CD8-positive, alpha-beta memory T cell (primary cell): ENCODE measurements at places on chromosomes 7 and 10. TPM values are rescaled to one million over a fixed set of nuclear protein-coding genes. Genes with fewer than 3 reads are reported as not detected.
A peak's percentile ranks its signal among the peaks of the same experiment; 100 is the strongest.

UFSP1 gene
- 3.1 TPM for total RNA-seq

SPDYE2B gene
- not detected for total RNA-seq

FAM24A gene
- not detected for total RNA-seq

NAT16 gene
- total RNA-seq = not detected

LDB3 gene
- 0.04 TPM for total RNA-seq

TMEM225B gene
- 0.70 TPM for total RNA-seq

C10orf67 gene
- not detected for total RNA-seq

PFKFB3 gene
- 53.6 TPM for total RNA-seq

OR13A1 gene
- not detected for total RNA-seq

GPR141 gene
- not detected for total RNA-seq

DNA sequence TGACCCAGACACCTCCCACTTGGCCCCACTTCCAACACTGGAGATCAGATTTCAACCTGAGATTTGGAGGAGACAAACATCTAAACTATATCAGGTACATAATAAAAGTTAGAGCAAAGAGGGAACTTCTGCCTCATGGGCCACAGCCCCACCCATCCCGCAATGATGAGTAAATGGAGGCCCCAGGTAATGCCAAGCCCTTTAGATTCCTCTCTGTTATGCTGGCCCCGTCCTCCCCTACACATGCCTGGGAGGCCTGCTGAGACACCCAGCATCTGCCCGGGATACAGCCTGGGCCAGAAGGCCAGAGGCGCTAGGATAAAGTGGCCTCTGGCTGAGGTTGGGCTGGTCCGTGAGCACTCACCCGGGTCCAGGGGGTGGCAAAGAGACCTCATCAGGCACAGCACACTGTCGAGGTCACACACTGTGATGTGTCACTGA is 185.5 kb upstream of the SH2B2 start:
- H3K36me3 ChIP-seq = no peaks in the 10 kb centered on the region
- H3K4me3 ChIP-seq = no peak overlapping the region
- no peaks in the 10 kb centered on the region for H3K27me3 ChIP-seq
- H3K27ac ChIP-seq = no peak overlapping the region
- DNase-seq = no peak
- H3K4me1 ChIP-seq = no peaks in the 10 kb centered on the region

- DNase-seq = no peak
- no peaks in the 10 kb centered on the region for H3K4me1 ChIP-seq
- no peaks in the 10 kb centered on the region for H3K36me3 ChIP-seq
- no peak overlapping the region for H3K27ac ChIP-seq
- no peaks in the 10 kb centered on the region for H3K27me3 ChIP-seq
- no peak overlapping the region for H3K4me3 ChIP-seq
Measured at GRCh38 chr7:113831556-113831955, 87.3 kb downstream of the PPP1R3A start.

DNA sequence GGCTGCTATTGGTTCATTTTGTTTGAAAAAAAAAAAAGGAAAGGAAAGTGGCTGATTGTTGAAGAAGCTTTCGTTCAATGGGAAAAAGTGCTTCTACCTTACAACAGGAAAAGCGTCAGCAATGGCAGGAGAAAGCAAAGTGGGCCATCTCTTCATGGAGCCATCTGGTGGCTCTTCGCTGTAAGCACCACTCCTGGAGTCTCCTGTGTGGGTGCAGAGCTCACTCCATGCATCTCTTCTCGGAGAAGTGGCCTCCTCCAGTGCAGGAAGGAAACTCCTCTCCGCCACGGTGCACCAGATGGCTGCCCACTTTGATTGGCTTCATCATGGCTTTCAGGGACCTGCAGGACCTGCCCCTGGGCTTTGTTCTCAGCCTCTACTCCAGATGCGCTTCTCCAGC is 250.9 kb downstream of the PTEN start:
- no peaks in the 10 kb centered on the region for H3K27me3 ChIP-seq
- H3K4me1 ChIP-seq = peaks cover 22% of the 10 kb centered on the region
- no peaks in the 10 kb centered on the region for H3K36me3 ChIP-seq
- no peak overlapping the region for H3K27ac ChIP-seq

DNA sequence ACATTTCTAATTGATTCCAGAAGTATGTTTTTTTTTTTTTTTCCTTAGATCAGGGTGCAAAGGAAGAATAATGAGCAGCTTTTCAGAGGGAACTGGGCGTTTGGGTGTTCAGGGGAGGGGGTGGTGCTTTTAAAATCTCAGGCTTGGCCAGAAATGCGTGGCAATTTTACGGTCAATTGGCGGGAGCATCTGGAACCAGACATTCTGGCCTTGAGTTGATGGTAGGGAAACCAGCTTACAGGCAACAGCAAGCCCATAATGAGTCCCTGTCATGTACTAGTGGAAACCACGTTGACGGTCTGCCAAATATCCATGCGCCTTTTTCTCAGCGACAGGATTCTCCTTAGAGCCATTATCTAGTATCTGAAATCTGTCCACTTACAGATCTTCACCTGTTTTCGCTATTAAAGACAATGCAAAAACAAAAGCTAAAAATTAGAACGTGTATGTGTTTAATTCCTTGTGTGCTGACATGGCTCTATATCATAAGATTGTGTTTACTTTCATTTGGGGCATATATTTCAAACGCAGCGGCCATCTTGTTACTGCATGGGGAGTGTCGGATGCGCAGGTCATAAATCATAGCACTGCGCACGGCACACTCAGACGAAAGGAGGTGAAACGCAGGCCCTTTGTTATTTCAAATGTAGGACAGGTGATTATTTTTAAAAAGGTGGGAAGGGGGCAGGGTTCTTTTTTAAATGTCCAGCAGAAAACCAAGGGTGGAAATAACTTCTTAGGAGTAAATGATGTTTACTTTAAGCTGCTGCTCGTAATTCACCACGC is 209.2 kb downstream of the AGMO start:
- no peaks in the 10 kb centered on the region for H3K36me3 ChIP-seq
- H3K27me3 ChIP-seq = no peaks in the 10 kb centered on the region
- H3K4me1 ChIP-seq = no peaks in the 10 kb centered on the region
- H3K4me3 ChIP-seq = no peak overlapping the region

DNA sequence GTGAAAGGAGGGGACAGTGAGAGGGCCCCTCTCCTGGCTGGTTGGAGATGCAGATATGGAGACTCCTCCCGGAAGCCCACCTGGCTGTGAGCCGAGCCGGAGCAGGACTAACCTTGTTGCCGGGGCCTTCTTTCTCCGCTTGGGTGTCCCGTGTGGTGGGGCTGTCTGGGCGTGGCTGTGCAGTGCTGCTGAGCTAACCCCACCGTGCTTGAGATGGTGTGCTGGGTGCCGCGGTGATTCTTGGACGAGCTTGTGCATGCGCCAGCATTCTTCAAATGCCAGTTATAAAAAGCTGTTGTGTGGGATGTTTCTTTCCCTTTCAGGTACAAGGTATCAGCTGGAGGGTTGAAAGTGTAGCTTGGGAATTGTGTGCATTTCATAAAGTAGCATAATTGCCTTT is 48.8 kb downstream of the DAGLB start:
- H3K27me3 ChIP-seq = no peaks in the 10 kb centered on the region
- DNase-seq = no peak
- H3K27ac ChIP-seq = no peak overlapping the region
- H3K4me1 ChIP-seq = peaks cover 6% of the 10 kb centered on the region
- peaks cover 20% of the 10 kb centered on the region for H3K36me3 ChIP-seq

DNA sequence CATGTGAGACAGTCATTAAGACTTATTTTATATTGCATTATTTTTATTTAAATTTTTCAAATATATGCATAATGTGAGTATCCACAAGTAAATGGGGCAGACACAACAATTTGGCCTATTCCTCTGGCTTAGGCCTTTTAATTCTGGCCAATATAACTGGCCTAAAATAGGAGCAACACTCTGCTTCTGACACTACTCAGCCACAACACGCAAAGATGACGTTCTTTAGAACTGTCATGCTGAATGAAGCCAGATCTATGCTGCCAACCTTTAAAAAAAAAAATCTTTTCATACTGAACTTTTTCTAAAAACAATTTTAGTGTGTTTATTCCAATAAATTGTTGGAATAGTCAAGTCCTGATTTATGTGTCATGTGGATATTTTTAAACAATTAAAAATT is 355.0 kb upstream of the BMPER start:
- no peaks in the 10 kb centered on the region for H3K27me3 ChIP-seq
- no peaks in the 10 kb centered on the region for H3K36me3 ChIP-seq
- DNase-seq = no peak
- no peak overlapping the region for H3K4me3 ChIP-seq
- no peak overlapping the region for H3K27ac ChIP-seq

DNA sequence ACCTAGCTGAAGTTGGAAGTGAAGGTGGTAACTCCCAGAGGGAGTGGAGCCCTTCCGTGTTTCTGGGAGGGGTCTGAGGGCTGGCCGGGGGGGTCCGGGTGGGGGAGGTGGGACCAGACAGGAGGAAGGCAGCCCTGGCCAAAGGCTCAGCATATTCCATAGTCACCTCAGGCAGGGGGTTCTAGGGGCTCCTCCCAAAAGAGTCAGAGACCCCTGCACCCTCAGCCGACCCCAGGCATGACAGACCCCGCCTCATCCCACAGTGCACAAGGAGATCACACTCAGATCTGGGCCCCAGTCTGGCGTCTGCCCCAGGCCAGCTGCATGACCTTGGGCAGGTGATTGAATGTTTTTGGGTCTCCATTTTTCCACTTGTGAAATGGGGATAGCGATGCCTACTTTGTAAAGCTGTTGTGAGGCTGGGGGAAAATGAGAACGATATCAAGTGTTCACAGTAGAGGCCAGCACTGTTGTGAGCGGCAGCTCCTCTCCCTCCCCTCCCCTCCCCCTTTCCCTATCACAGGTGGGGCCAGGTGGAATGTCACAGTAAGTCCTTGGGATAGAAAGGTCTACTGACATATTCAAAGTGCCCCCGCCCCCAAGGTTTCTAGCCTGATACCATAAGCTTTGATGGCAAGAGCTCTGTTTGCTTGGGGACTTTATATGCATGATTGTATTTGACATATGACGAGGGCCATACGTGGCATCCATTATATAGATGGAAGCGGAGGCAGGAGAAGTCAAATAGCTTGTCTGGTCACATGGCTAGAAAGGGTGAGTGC is 33.3 kb downstream of the DNAJB12 start:
- H3K36me3 ChIP-seq = no peaks in the 10 kb centered on the region
- DNase-seq = no peak
- peaks cover 72% of the 10 kb centered on the region for H3K4me1 ChIP-seq

- H3K27ac ChIP-seq = no peak overlapping the region
- no peaks in the 10 kb centered on the region for H3K27me3 ChIP-seq
- H3K4me3 ChIP-seq = no peak overlapping the region
- DNase-seq = no peak
- H3K4me1 ChIP-seq = no peaks in the 10 kb centered on the region
- no peaks in the 10 kb centered on the region for H3K36me3 ChIP-seq
Measured at GRCh38 chr7:113891031-113891350, 27.8 kb downstream of the PPP1R3A start.

- H3K4me1 ChIP-seq = no peaks in the 10 kb centered on the region
- H3K36me3 ChIP-seq = no peaks in the 10 kb centered on the region
- H3K27ac ChIP-seq = no peak overlapping the region
- H3K27me3 ChIP-seq = no peaks in the 10 kb centered on the region
- no peak overlapping the region for H3K4me3 ChIP-seq
- no peak for DNase-seq
Measured at GRCh38 chr7:95104739-95105138, 197.3 kb downstream of the PPP1R9A start.

GRCh38 chr10:2897619-2898508 is 169.5 kb upstream of the PFKP start:
- H3K27me3 ChIP-seq = no peaks in the 10 kb centered on the region
- no peaks in the 10 kb centered on the region for H3K4me1 ChIP-seq

DNA sequence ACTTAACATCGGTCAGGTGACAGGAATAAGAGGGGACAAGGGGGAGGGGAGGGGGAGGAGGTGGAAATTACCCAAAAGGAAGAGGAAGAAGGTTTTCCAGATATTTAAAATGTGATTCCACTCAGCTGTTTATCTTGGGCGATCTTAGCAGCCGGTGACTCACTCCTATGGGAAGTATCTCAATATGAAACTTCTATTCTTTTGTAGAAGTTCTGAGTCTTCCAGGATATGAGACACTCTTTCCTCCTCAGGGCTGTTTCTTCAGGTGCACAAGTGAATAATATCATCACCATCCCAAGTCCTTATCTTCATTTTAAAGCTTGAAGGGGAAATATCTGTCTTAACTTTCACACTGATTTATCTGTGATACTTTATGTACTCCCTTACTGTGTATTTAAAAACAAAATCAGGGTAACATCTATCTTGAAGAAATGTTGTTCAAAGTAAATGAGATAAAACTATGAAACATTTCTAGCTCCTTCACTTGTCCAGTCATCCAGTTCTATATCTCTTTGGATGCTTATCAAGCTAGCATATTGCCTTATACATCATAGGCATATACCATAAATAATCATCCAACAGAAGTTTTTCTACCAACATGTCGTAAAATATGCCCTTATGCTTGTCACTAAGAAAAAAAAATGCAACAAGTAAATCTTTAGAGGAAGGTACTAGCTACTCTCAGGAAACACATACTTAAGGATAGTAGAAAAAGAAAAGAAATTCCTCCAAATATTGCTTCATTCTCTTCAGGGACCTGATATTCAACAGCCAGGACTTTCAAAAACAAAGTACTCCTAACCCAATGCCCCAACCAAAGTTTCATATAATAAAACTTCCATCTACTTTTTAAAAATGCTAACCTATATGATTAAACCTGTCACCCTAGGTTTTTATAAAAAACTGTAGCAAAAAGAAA is 13.7 kb downstream of the DOCK4 start:
- no peak overlapping the region for H3K4me3 ChIP-seq
- no peaks in the 10 kb centered on the region for H3K4me1 ChIP-seq
- no peaks in the 10 kb centered on the region for H3K36me3 ChIP-seq
- no peak overlapping the region for H3K27ac ChIP-seq

- no peak for DNase-seq
- no peaks in the 10 kb centered on the region for H3K27me3 ChIP-seq
- H3K27ac ChIP-seq = no peak overlapping the region
Measured at GRCh38 chr10:113108948-113109347, 158.9 kb downstream of the TCF7L2 start.

DNA sequence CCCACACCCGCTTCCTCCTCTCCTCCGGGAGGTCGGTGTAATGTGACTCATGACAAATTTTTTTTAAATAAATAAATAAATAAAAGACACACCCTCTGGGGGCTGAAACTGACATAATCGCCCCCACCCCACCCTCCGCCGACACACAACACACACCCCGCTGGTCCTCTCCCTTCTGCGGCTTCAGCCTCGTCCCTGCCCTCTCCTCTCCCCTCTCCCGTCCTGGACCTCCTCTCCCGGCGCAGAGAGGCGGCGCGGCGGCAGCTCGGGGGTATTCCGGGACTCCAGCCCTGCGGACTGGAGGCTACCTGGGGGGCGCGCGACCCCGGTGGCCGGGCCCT is 686 bp downstream of the ABI1 start:
- no peaks in the 10 kb centered on the region for H3K36me3 ChIP-seq
- H3K4me1 ChIP-seq = peaks cover 39% of the 10 kb centered on the region
- H3K27ac ChIP-seq = peak overlapping the region; percentile 95
- peak; percentile 53 for DNase-seq
- H3K27me3 ChIP-seq = peaks cover 4% of the 10 kb centered on the region

- H3K36me3 ChIP-seq = no peaks in the 10 kb centered on the region
- H3K4me1 ChIP-seq = no peaks in the 10 kb centered on the region
- no peak for DNase-seq
- no peak overlapping the region for H3K4me3 ChIP-seq
Measured at GRCh38 chr7:102849079-102849478, 63.7 kb upstream of the LRRC17 start.
